Right cardiac atrium (tissue), 5 donors: ENCODE measurements at places on chromosomes 4 and X.

- DNase-seq: no peak
Observed at GRCh38 chr4:164866817-164867490, 10.0 kb upstream of the APELA start.

DNA sequence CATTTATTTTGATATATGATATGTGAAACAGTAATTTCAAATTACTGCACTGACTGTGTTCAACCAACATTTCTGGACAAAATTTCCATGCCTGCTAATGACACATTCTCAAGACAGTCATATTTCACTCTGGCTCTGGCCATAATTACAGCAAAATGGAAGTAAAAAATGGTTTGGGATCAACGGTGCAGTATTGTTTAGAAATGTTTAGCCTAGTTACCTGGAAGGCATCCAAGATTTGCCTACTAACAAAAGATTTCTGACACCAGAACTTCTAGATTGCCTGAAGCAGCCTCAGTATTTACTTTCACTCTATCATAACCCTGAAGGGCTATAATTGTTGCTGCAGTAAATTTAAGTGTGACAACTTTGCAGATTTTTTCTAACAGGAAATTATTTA lies 416.3 kb downstream of the PCDH10 start:
- no peak for DNase-seq

GRCh38 chr4:82630079-82630478 lies 68.3 kb upstream of the TMEM150C start:
- DNase-seq: no peak

- no peak for DNase-seq
Observed at GRCh38 chr4:90816754-90817153, 689.6 kb downstream of the CCSER1 start.

DNA sequence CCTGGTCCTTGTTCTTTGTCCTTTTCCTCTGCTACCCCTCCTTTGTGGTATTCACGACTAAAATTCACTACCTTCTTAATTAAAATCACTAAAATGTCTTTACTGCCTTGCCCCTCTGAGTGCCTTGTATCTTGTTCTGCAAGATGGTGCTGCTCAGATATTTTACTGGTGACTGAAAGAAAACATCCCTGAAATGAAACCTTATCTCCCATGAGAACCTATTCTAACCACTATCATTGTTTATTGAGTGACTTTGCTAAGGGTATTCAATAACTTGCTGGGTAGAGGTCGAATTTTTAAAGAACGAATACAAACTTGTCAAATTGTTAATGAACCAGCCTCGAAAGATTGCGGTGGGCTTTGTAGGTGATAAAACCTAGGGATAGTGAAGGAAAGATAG lies 52.8 kb downstream of the SPRY1 start:
- no peak for DNase-seq

DNA sequence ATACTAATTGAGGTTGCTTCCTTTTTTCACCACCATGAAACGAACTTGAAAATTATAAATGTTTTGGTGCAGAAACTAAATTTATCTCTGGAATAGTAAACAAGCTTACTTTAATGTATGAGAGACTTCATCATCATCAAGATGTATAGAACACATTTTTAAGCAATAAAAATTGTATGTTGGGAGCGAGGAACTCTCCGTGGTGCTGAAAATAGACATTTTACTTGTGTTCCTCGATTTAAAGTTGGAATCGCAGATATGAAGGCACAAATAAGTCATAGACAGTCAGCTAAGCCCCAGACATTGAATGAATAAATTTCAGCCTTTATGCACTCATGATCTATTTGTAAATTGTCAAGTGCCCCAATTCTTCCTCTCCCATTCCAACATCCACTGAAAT lies 310.7 kb downstream of the STK32B start:
- no peak for DNase-seq

- no peak for DNase-seq
Observed at GRCh38 chr4:94408549-94409374, 43.0 kb upstream of the PDLIM5 start.

DNA sequence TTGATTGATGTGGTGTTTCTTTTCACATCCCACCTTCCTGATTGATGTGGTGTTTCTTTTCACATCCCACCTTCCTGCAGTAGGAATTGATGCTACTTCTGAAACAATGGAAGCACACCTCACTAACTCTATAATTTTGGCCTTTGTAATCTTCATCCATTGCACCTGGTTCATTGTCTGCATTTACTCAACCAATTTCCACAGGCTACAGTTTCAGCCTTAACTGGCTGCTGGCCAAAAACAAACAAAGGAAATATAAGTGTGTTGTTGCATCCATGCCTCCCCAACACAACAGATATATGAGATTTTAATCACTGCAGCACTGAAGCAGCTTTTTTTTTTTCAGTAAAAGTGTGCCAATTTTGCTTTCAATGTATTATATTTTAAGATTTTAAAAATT lies 867.6 kb upstream of the PCDH7 start:
- DNase-seq: no peak

DNA sequence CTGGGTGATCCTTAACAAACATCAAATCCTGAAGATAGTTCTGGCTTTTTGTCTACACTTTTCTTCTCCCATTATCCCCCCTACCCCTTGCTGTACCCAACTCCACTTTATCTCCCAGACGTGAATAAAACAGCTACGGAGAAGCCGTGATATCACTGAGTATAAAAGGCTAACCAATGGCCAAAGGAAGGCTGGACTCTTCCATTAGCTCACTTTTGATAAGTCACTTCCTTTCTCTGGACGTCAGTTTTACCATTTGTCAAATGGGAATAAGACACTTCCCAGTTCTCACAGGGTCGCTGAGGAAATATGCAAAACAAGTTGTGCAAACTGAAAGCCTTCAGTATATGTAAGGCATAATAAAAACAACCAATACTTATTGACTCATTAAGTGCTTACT lies 38.6 kb upstream of the EDA2R start:
- no peak for DNase-seq
